PC-3 (cell line): ENCODE measurements at places on chromosomes 5 and 9. TPM values are rescaled to one million over a fixed set of nuclear protein-coding genes. Genes with fewer than 3 reads are reported as not detected.
A peak's percentile ranks its signal among the peaks of the same experiment; 100 is the strongest.

The CTXN3 gene
- total RNA-seq = not detected in 2 replicates

GRCh38 chr5:178486239-178486641, 104.0 kb downstream of the COL23A1 start:
- DNase-seq = no peak

GRCh38 chr5:158039911-158040347, 181.0 kb upstream of the CLINT1 start:
- peak; percentile 39 for DNase-seq

- no peak for DNase-seq
Observed at GRCh38 chr9:34322899-34323591, 6.0 kb downstream of the KIF24 start.

- peak; percentile 96 for DNase-seq
Observed at GRCh38 chr5:177071666-177072385, 14.9 kb upstream of the FGFR4 start.

DNA sequence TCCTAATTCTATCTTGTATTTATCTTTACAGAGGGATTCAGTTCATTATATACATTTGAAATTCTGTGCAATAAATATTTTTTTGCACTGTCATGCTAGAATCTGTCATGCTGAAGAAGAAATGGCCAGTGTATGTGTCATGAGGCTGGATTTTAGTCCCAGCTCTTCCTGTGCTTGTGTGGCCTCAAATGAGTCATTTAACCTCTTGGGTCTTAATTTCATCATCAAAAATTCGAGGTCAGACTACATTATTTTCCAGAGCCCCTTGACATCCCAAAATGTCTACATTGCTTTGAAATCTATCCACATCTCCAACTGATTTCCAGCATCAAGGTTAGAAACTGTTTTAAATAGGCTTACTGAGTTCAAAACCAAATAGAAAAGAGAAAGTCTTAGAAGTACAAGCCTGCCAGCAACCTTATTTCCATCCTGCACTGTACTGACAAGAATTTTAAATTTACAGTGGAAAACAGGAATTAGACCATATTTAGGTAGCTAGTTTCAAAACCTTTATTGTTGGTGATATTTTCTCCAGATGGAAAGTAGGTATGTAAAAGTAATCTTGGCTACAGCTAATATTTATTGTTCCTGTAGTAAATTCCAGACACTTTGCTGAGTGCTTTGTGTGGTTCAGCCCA, 96.7 kb upstream of the MAMDC2 start:
- DNase-seq = peak; percentile 73

GRCh38 chr5:139807647-139808030, 12.0 kb downstream of the PSD2 start:
- no peak for DNase-seq

The EIF4EBP3 gene
- total RNA-seq = not detected in 2 replicates

DNA sequence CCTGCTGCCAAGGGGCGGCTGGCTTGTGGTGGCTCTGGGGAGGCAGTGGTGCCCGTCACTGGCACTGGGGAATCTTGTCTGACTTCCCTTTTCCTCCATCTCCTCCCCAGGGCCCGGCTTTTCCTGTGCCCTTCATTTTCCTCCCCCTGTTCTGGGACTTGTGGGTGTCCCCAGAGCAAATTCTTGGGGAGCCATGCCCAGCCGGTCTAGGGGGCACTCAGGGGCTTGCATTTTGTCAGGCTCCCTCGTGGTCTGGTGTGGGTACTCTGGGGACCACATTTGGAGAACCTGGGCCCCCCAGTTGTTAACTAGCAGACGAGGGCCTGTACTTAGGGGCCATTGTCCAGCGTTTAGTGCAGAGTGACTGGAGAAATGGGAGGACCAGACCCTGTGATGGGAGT, 105.2 kb upstream of the IER5L start:
- DNase-seq = no peak

The KCNT1 gene
- not detected in 2 replicates for total RNA-seq

- DNase-seq = no peak
Observed at GRCh38 chr5:83741571-83741970, 20.9 kb upstream of the HAPLN1 start.

DNA sequence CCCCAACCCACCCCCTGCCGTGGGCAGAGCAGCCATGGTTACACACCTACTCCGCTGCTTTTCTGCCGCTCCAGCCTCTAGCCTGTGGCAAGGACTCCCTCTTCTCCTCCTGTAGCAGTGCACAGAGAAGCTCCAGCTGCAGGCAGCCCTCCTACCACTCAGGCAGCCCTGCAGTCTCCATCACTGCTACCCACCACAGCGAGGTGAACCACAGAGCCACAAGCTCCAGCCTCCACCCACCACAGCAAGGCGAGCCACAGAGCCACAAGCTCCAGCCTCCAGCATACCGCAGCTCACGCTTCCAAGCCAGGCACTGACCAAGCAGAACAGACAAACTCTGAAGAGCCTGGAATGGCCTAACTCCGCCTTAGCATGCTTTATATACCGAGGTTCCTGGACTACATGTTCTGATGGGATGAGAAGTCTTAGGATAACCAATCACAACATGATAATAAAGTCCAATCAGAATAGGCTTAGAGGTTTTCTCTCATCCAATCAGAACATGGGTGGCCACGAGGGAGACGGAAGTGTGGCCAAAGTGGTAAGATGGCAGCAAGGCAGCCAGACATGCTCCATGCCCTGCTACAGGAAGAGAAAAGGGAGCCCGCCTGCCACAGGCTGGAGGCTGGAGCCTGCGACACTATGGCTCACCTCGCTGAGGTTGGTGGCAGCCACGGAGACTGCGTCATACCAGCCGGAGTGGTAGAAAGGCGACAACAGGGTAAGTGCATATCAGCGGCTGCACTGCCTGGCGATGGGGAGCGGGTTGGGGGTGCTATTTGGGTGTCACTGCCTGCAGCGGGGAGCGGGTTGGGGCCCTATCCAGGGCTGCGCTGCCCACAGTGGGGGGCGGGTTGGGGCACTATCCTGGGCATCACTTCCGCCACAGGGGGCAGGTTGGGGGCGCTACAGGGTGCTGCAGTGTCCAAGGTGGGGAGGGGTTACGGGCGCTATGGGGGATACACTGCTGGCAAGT, 75.8 kb upstream of the PCAT7 start:
- no peak for DNase-seq

The C5orf58 gene
- not detected in 2 replicates for total RNA-seq

DNA sequence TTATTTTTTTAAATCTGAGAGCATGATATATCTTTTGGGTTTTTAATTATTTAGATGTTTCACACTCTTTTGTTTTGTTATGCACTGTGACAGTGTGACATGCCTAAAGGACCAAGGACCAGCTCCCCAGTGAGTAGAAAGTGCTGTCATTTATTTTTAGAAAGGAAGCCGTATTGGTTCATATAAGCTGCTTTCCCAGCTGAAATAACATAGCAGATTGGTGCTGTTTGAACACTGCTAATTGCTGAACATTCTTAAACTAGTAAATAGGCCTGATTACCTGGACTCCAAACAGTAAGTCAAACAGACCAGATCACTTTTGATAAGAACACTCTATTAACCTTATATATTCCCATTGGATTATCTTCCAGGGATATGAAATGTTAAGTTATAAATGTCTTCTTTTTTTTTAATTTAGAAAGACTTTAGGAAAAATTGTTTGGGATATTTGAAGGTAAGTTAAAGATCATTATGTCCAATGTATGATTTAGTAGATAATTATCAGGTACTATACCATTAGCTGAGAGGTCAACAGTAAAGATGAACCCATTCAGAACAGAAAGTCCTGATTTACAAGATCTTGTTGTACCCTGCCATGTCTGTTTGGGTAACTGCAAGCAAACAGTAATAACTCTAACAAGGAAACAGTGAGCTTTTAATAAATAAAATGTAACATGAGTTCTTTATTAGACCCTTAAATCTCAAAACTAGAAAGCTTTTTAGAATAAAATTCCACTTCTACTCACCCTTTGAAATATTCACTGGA, 27.8 kb upstream of the ELL2 start:
- no peak for DNase-seq

The C5orf34 gene
- total RNA-seq = 9.8 and 16.3 TPM in 2 replicates

The CER1 gene
- total RNA-seq = not detected in 2 replicates

The PCDHB4 gene
- 0.07 and 0.52 TPM in 2 replicates for total RNA-seq

- peak; percentile 59 for DNase-seq
Observed at GRCh38 chr5:83955916-83956315, 235.3 kb upstream of the HAPLN1 start.

DNA sequence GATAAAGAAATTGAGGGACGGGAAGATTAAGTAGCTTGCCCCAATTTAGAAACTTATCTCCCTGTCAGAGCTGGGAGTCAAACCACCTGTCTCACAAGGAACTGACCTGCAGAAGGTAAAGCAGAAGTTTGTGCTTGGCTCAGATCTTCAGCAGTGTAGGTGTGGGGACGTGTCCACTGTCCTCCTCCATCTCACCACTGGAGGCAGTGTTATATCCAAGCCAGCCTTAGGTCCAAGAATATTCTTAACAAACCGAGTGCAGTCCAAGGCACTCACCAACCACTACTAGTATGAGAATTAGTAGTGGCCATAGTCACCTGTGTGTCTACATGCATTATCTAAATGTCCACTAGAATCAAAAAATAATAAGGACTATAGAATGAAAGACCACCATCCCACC, 86.3 kb upstream of the IRX1 start:
- no peak for DNase-seq

DNA sequence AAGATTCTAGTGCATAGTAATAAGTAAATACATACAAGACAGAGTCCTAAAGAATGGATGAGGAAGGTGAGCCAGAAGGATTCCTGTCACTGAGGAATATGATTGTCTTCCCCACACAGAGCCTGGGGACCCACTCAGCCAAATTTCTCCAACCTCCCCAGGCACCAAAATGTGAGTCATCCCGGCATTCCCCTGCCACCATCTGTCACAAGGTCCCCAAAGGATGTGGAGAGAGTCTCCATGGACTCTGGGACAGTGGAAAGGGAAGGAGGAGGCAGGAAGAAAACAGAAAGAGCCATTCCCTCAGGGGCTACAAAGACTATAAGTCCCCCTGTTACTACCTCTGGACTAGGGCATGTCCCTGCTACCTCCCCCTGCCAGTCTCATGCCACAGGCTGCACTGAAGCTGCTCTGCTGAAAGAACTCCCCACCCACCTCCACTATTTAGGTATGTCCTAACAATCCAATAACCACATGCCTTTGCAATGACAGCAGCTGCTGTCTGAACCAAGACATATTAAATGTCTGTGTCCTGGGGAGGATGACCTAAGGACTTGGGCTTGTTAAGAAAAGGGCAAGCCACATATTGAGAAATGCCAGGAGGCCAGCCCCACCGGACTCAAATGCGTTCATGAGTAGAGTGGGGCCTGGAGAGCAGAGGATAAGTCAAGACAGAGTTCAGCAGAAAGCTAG, 10.7 kb upstream of the OR5C1 start:
- peak; percentile 64 for DNase-seq

- DNase-seq = no peak
Observed at GRCh38 chr5:79746642-79747569, 57.3 kb downstream of the CMYA5 start.

The GPBP1 gene
- total RNA-seq = 29.5 and 31.8 TPM in 2 replicates

GRCh38 chr5:171107669-171108068, 201.4 kb upstream of the TLX3 start:
- no peak for DNase-seq

The CLPTM1L gene
- total RNA-seq = 373 and 463 TPM in 2 replicates

The PCDHGA12 gene
- 0.11 and 0.52 TPM in 2 replicates for total RNA-seq

The TRIP13 gene
- total RNA-seq = 56.4 and 69.0 TPM in 2 replicates

DNA sequence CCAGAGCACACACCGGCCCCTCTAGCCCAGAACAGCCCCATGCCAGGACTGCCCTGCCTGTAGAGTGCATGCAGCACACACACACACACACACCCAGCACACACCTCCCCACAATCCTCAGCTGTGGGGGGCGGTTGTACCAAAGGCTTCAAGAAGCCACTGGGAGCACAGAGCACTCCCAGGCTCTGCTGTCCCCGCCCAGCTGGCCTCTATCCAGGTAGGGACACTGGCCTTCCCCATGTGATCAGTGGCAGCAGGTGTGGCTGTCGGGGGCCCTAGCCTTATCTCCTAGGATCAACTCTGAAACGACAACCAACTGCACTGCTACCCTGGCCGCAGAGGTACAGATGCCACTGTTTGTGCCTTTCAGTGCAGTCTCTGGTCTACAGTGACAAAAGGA, 2.0 kb downstream of the ANAPC2 start:
- DNase-seq = no peak

DNA sequence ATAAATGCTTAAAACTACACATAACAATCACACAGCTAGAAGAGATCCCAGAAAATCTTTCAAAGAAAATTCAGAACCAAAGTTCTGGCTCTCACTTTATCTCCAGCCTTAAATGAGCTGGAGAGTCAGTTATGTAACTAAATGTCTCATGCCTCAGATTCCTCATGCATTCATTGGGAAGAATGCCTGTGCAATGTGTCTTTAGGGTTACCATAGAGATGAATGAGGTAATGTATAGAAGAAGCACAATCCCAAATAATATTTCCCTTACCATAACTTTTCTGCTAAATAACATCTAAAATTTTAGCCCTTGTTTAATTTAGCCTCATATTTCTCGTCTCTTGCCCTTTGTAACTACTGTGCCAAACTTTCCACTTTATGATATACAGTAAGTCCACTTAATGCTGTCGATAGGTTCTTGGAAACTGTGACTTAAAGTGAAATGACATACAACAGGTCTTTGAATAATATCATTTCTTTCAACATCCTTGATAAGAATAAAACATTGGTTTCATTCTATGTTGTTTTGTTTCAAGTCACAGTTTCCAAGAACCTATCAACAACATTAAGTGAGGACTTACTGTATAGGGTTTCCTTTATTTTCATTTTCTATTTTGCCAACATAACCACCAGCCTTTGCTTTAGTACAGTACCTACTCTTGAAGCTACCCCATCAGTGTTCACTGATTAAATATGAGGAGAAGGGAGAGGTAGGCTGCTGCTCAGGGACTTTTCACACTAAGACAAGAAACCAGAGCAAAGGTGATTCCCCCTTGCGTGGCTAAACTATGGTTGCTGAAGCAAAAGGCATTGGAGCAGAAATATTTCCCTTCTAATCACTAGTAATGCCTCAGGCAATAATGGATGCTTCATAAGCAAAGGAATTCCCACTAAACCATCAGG, 295.7 kb upstream of the PTGER4 start:
- DNase-seq = peak; percentile 92

The RGS14 gene
- total RNA-seq = 32.3 TPM in 2 replicates

GRCh38 chr9:115520646-115521045, 402.7 kb upstream of the TNC start:
- DNase-seq = no peak

- no peak for DNase-seq
Observed at GRCh38 chr5:17440766-17441165, 57.3 kb upstream of the TAF11L2 start.

The RMND5B gene
- 33.2 and 36.4 TPM in 2 replicates for total RNA-seq

DNA sequence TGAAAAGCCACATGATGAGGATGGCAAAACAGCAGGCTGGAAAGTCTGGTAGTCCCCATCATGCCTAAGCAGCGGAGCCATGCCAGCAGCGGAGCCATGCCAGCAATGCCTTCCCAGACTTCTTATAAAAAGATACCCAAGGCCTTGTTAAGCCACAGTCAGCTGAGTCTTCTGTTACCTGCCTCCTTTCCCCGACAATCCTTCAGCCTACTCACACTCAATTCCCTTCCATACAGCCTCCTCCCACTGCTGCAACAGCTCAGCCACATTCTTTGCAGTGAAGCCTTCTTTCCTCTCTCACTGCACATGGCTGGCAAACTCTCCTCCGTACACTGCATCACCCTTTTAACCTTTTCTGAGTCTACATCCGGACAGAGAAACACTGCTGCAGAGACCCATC, 114.9 kb downstream of the AUH start:
- no peak for DNase-seq
